ENCODE measurements at places on chromosomes 12 and 14.

DNA sequence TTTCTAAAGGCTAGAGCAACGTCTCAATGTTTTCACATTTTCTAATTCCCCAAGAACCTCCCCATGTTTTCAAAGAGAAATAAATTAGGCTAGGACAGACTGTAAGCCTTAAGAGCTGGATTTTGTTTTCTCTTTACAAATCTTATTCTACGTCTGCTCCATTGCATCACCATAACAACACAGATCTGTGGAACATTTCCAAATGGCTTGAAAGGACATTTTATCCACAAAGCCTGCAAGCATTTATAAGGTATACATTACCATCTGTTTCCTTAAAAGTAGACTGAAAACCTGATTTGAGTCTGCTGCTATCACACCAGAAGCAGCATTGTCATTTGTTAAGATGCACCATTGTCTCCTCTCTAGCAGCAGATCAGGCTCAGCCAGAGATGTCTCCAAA is 115.3 kb upstream of the PLEKHA5 start:
- no peak for DNase-seq

GRCh38 chr14:83842547-83842946 is 1687.4 kb upstream of the FLRT2 start:
- DNase-seq: no peak

GRCh38 chr12:48995086-48995879 is 3.9 kb downstream of the DDN start:
- DNase-seq: peak; percentile 41

DNA sequence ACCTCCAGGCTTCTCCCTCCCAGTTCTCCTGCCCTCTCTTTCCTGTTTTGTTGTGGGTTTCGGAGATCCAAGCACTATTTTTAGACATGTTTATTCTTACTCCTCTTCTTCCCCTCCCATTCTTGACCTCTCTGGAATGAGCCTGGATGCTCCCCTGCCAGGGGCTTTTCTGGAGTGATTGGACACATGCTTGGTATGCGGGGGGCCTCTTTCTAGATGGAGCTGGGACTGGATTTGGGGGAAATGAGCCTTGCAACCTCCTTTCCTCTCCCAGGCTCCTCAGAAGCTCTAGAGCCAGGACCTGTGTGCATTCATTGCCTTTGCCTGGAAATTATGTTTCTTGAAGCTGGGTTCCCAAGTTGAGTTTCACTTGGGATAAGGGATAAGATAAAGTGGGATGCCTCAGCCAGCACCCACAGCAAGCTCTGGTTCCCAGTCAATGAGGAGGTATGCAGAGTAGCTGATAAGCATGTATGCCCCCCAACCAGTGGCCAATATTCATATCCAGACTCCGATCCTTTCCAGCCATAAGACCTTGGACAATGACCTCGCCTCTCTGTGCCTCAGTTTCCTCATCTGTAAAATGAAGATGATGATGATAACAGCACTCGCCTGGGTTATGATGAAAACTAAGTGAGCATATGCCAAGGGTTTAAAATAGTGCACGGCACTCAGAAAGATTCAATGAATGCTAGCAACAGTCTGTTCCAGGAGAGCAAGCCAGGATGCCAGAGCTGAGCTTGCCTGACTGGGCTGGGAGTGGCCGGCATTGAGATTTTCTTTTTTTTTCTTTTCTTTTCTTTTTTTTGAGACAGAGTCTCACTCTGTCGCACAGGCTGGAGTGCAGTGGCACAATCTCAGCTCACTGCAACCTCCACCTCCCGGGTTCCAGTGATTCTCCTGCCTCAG is 97.8 kb downstream of the SCARB1 start:
- DNase-seq: no peak

DNA sequence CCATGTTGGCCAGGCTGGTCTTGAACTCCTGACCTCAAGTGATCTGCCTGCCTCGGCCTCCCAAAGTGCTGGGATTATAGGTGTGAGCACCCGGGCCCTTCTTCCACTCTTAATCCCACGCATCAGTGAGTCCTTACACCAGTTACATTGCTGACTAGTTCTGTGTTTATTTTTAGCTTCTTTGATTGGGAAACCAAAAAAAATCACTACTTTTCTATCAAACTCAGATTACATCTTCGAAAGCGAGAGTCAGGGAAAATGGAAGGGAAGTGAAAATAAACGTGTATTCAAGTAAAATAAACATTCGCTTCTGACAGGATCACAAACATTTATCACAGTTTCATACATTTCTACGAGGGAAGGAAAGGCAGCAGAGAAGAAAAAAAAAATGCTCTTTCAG is 32.2 kb downstream of the FGD6 start:
- DNase-seq: no peak

DNA sequence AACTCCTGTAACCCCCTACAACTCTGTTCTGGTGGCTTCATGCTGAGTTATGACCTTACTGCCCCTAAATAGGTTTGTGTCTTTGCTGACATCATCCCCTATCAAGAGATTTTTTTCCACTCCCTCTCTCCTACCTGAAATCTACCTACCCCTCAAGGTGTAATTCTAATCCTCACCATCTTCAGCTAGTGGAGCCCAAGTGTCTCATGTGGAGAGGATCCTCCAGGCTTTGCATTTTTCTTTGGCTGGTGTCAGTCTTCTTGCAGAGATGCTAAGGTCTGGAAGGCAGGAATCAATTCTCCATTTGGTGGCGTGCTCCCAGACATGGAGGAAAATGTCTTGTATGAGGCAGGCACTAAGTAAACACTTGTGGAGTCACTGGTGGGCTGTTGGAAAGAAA is 74.8 kb upstream of the PRMT8 start:
- no peak for DNase-seq

DNA sequence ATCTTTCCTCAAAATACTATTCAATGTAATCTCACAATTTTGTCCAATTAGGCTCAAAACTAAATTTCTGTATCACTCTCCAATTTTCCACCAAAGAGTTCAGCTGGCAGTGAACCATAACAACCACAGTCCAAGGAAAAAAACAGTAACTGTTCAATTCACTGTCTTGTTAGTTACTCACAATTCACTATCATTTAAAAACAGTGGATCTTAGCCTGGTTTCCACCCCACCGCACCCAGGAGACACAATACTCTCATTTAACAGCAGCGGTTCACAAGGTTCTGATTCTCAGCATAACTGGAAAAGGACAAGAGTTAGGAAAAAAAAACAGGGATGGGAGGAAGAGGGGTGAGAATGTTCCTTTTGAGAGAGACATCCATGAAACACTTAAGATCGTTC is 40.5 kb downstream of the MED13L start:
- no peak for DNase-seq

GRCh38 chr12:44653861-44654527 is 222.1 kb downstream of the NELL2 start:
- no peak for DNase-seq

DNA sequence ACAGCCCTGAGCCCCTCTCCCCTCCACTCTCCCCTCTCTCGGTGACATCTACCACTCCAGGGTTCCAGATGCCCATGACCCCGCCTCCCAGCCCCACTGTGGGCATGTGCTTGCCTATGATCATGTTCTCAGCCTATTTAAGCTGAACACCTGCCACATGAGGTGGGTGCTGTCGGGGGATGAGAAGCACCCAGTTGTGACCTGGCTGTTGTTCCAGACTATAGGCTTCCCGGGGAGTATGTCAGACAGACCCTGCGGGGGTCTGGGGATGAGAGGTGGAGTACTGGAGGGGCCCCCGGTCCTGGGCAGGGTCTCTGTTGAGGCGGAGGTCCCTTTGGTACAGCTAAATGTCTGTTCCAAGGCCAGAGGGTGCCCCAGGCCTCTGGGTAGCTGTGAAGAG is 6.0 kb downstream of the VSX2 start:
- DNase-seq: no peak

DNA sequence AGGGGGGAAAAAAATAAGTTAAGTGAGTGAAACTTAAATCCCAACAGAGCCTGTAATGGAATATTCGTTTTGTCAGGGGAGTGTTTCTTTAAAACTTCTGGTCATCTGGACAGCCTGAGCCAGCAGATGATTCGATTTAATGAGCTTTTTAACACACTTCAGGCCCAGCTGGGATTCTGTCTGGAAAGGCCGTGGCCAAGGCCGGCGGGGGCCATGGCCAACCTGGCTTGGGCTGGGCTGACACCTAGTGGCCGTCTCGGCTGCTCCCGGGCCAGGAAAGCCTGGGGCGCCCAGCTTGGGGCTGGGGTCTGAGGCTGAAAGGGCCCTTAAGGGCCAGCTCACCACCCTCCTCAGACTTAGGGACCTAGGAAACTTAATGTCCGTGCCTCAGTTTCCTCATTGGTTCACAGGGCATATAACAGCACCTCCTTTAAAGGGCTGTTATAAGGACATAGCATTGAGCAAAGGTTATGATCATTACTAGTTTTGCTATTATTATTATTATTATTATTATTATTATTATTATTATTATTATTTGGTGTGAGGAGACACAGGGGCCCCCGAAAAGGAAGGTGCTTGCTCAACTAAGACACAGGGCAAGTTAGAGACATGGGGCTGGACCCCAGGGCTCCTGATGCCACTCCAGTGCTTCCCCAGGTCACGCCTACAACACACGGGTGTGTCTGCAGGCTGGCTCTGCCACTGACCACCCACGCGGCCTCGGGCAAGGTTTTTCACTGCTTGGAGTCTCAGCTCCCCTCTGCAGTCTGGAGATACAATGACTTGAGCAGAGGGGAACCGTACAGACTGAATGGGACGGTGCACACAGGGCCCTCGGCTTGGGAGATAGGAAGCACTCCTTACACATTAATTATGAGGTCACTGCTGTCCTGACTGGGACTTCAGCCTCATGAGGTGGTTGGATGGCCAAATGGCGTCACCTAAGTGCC is 84.0 kb downstream of the SYNE3 start:
- DNase-seq: no peak

- DNase-seq: no peak
Measured at GRCh38 chr14:26088275-26088674, 509.6 kb downstream of the NOVA1 start.

GRCh38 chr12:11635341-11635740 is 14.1 kb upstream of the ETV6 start:
- DNase-seq: no peak

GRCh38 chr12:62267026-62267425 is 6.8 kb downstream of the USP15 start:
- DNase-seq: no peak

DNA sequence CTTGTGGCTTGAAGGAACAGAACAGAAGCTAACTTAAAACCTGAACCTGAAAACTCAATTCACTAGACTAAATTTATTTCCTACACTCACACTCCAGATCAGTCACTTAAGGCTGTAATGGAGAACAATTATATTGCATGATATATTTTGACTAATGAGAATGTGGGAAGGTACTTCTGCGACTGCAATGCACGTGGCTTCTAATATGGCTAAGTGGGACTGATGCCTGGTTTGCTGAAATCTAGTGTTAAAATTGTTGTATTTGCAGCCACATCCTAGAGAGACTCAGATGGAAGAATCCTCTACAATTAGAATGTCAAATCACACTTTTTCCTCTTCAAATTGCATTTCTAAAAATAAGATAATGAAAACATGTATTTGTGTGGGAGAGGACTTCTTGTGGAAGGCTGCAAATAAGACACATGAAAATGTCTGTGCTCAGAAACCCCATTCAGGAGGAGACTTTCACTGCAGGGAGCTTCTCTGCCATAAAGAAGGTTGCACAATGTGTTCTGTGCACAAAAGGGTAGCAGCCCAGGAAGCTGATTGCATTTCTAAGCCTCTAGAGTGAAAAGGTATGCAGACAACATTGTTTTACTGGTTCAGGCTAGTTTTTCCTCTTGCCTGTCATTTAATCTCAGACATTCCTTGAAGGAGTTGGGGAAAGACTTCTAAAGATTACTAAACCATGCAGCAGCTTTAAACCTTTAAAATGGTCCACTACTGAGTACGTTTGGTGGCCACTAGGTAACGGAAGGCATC is 224.3 kb downstream of the NEDD1 start:
- no peak for DNase-seq

- no peak for DNase-seq
Measured at GRCh38 chr12:11638315-11638916, 11.1 kb upstream of the ETV6 start.

- peak; percentile 83 for DNase-seq
Measured at GRCh38 chr12:642633-643474, 20.4 kb downstream of the NINJ2 start.

GRCh38 chr12:88451205-88451604 is 129.1 kb downstream of the KITLG start:
- no peak for DNase-seq

- DNase-seq: no peak
Measured at GRCh38 chr14:30243805-30244204, 315.2 kb upstream of the G2E3 start.

- DNase-seq: peak; percentile 19
Measured at GRCh38 chr12:49587174-49587908, 18.1 kb downstream of the FAM186B start.

GRCh38 chr12:101670007-101670671 is 27.3 kb upstream of the CHPT1 start:
- peak; percentile 96 for DNase-seq

DNA sequence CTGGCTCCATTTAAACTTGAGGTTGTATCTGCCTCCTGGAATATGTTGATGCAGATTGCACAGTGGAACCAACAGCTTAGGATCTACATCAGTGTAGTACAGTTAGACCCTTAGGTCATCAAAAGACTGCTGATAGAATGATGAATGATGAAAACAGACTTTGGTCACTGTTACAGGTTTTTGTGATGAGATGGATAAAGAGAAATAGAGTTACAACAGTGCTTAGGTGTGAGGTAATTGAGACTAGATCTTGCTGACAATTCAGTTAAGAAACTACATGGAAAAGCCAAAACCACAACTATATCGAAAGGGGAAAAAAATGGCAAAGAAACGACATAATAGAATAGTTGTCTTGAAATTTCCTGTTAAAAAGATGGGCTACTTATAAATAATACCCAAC is 145.7 kb upstream of the LMNTD1 start:
- no peak for DNase-seq

GRCh38 chr12:3246253-3246652 is 169.1 kb downstream of the TSPAN9 start:
- no peak for DNase-seq

- DNase-seq: no peak
Measured at GRCh38 chr14:73747379-73748211, 33.4 kb upstream of the PNMA1 start.

- DNase-seq: no peak
Measured at GRCh38 chr12:6340745-6341416, 995 bp downstream of the TNFRSF1A start.

GRCh38 chr12:48031135-48031960 is 27.1 kb upstream of the COL2A1 start:
- DNase-seq: no peak

DNA sequence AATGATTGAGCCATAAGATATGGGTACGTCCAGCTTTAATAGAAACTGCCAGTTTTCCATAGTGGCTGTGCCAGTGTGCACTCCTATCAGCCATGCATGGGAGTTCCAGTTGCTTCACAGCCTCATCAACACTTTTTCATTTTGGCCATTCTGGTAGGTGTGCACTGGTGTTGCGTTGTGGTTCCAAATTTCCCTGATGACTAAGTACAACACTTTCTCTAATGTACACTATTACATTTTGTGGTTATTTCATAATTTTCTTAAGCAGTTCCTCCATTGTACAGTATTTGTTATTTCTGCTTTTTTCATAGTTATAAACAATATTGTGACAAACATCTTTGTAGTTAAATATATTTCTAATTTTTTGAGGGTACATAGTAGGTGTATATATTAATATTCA is 21.5 kb upstream of the OAS1 start:
- DNase-seq: no peak

- DNase-seq: no peak
Measured at GRCh38 chr12:50659690-50660424, 104.0 kb upstream of the ATF1 start.

GRCh38 chr12:120368789-120369602 is at the start of gene MSI1:
Gene MSI1, minus strand, starts transcription at chr12:120369164. Its CDS starts 73 bp downstream, at chr12:120369091.
- no peak for DNase-seq

- no peak for DNase-seq
Measured at GRCh38 chr14:51730684-51731083, 79.0 kb downstream of the FRMD6 start.

Measured in common myeloid progenitor, CD34-positive (primary cell).